ENCODE measurements at places on chromosomes 5 and 9. TPM values are rescaled to one million over a fixed set of nuclear protein-coding genes. Genes with fewer than 3 reads are reported as not detected.

DNA sequence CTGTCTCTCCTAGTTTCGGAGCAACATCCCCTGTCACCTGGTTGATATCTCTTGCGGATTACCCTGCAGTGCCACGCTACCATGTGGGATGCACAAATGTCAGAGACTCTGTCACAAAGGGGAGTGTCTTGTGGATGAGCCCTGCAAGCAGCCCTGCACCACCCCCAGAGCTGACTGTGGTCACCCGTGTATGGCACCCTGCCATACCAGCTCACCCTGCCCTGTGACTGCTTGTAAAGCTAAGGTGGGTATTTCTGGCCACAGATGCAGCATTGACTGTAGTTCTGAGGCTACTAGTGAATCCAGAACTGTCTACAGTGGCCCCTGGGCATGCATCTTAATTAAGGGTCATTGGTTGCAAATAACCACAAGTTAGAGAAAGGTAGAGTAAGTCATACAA lies 50.8 kb downstream of the AQP7 start:
- peak; percentile 48 for DNase-seq

GRCh38 chr5:96144289-96144688 lies 182.6 kb upstream of the ELL2 start:
- DNase-seq: no peak

GRCh38 chr5:20476016-20476415 lies 488.0 kb upstream of the CDH18 start:
- DNase-seq: no peak

GRCh38 chr9:114813717-114814418 lies 8.0 kb upstream of the TNFSF15 start:
- no peak for DNase-seq

The ZNF366 gene
- 8.1 TPM for total RNA-seq

- DNase-seq: no peak
Measured at GRCh38 chr9:969310-970150, 6.9 kb upstream of the DMRT3 start.

The AMBP gene
- total RNA-seq: 0.81 TPM

- DNase-seq: no peak
Measured at GRCh38 chr9:131657037-131657377, 82.9 kb downstream of the RAPGEF1 start.

The SLC12A7 gene
- 72.7 TPM for total RNA-seq

GRCh38 chr5:5341531-5342292 lies 80.8 kb upstream of the ICE1 start:
- DNase-seq: no peak

GRCh38 chr5:126911986-126912385 lies 118.4 kb downstream of the MARCHF3 start:
- DNase-seq: no peak

The EDIL3 gene
- total RNA-seq: 6.8 TPM

The RGS7BP gene
- 1.7 TPM for total RNA-seq

- DNase-seq: no peak
Measured at GRCh38 chr9:76628155-76628554, 136.1 kb upstream of the PCA3 start.

DNA sequence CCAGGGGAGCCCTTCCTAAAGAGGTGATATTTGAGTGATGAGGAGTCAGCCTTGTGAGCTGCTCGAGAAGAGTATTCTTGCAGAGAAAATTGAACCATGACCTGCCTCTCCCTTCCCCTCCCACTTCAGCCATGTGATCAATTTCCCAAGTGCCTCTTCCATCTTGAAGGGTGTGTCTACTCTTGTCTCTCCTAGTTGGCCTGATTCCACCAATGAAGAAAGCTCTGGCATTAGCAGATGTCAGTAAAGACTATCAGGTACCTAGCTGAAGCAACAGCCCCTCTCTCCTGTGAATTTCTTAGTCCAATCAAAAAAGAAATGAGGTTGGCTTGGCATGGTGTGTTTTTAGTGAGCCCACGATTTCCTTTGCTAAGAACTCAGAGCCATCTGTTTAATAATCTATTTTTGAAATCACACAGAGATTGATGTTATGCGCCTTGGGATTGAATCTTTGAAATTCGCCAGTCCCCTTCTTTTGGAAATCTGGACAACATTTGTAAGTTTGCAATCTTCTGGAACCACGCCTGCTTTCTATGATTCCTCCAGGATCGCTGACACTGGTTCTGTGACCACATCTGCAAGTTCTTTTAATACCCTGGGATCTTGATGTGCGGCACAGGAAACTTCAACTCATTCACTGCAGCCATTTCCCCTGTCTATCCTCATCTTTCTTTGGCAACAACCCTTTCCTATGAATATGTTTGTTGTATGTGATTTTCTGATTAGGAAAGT lies 404.6 kb downstream of the DMRT2 start:
- DNase-seq: no peak

The SLC23A1 gene
- total RNA-seq: not detected

DNA sequence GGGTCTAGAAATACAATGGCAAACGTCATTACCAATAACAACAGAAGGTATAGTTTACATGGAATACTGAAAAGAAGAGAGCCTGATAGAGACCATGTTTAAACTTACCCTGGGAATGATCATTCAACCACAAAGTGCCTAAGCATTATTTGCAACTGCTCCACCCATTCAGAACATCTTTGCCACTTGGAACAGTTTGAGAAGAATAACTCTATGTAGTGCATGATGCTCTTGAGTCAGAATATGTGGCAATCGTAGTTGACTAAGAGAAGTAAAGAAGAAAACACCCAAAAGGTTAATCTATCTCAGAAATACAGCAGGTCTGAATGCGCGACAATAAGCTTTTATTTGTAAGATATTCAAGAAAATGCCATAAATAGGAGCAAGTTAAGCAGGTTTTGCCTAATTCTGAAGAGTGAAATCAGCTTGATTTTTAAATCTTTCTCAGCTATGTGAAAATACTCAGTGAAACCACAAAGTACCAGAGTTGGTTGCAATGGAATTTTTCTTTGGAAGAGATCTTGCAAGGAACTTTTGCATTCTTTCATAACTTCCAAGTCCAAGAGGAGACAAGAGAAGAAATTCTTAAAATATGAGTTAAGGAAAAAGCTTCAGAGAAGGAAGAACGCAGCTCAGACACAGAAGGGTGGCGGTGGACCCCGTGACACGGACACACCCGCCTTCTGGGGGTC lies 64.3 kb downstream of the HABP4 start:
- no peak for DNase-seq

GRCh38 chr5:61621202-61621650 lies 289.2 kb downstream of the ZSWIM6 start:
- DNase-seq: peak; percentile 63

GRCh38 chr9:95085861-95086563 lies 231.5 kb downstream of the FANCC start:
- DNase-seq: peak; percentile 71

GRCh38 chr5:132265336-132266030 lies 8.0 kb downstream of the PDLIM4 start:
- peak; percentile 77 for DNase-seq

The CARD6 gene
- total RNA-seq: 9.1 TPM

The FAM163B gene
- total RNA-seq: 1.2 TPM

GRCh38 chr5:171841984-171842776 lies 56.6 kb downstream of the SMIM23 start:
- no peak for DNase-seq

The C9orf50 gene
- total RNA-seq: 0.20 TPM

DNA sequence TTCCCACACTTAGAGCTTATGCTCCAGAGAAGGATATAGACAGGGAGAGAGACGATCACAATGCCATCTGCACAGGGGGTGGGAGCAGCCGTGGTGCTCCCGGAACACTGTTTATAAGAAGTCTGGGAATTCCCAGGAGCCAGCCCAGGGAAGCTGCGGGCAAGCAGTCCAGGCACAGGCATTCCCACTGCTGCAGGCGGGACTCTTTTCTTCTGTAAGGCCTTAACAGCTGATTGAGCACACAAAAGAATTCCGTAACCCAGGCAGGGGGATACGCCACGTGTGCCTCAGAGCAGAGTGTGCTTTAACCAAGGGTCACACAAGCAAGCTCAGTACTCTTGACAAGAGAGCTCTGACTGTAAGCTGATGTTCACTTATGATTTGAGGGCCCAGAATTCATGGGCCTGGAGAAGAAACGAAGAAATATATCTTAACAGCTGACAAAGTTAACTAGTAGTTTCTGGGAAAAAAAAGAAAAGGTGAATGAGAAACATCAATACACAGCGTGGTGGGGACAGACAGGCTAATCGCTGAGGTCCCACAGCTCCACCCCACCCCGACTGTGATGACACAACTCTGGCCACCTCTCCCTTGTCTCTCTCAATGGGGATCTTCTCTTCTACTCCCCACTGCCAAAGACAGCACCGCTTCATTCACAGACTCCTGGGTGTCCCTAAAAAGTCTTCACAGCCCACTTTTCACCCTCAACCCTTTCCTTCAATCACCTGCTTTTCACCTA lies 85.9 kb upstream of the SIMC1 start:
- no peak for DNase-seq

DNA sequence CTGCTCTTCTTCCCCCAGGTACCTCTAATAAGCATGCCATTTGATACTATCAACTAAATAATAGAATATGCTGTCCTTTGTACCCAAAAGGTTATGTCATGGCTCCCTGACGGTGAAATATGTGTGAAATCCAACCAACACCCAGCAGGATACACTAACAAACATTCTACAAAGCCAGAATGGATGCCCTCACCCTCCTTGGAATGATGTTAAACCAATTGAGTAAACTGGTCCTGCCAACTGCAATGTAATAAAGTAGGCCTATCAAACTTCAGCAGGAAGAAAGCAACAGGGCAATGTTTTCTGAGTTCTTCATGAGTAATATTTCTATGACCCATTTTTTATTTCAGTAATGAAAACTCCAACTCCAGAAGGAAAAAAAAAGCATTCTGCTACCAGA lies 24.9 kb downstream of the RGMB start:
- DNase-seq: no peak

DNA sequence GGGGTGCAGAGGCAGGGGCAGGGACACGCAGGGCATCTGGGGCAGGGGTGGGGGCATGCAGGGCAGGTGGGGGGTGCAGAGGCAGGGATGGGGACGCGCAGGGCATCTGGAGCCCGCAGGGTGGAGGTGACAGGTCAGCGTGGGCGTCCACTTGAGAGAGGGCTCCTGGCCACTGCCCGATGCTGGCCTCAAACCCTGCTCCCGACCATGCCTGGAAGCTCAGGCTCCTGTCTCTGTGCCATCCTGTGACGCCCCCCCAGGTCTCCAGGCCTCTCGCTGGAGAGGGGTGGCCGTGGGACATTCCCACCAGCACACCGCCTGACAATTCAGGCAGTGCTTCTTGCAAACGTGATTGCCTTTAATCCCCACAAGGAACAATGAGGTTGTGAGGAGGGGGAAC lies 33.0 kb downstream of the ZDHHC11B start:
- DNase-seq: no peak

DNA sequence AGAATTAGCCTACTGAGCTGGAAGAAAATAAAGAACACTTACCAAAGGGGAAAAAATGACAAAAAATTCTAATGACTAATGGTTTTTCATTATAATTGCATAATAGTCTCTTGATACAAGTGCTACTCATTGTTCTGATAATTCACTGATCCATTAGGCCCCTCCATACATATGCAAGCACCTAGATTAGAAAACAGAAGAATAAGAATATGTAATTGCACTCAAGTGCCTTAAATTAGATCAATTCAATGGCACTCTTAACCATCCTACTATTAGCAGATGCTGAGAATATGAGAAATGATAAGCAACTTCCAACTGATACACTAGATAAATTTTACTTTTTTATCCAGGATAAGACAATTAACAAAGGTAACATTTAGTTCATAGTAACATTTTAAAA lies 440.9 kb upstream of the C9orf72 start:
- no peak for DNase-seq

DNA sequence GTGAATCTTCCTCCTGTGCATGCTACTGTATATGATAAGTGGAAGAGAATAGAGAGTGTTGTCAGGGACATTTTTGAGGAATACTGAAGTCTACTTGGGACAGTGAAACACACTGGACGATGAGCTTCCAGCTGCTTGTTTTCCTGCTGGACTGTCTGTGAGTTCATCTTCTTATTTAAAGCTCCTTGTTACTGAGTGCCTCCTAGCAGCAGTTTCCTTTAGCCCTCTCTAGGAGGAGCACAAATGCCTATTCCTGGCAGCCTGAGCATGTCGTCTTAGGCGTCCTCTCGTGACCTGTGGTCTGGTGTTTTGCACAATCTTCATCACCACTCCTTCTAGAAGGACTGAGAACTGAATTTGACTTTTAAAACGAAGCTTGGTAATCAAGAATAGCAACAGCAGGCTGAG lies 43.8 kb downstream of the ANKRD33B start:
- DNase-seq: peak; percentile 60

The ZBED3 gene
- 10.9 TPM for total RNA-seq

The DPM2 gene
- total RNA-seq: 16.6 TPM

- no peak for DNase-seq
Measured at GRCh38 chr5:140483055-140483454, 64.4 kb upstream of the EIF4EBP3 start.

The IL13 gene
- total RNA-seq: not detected

DNA sequence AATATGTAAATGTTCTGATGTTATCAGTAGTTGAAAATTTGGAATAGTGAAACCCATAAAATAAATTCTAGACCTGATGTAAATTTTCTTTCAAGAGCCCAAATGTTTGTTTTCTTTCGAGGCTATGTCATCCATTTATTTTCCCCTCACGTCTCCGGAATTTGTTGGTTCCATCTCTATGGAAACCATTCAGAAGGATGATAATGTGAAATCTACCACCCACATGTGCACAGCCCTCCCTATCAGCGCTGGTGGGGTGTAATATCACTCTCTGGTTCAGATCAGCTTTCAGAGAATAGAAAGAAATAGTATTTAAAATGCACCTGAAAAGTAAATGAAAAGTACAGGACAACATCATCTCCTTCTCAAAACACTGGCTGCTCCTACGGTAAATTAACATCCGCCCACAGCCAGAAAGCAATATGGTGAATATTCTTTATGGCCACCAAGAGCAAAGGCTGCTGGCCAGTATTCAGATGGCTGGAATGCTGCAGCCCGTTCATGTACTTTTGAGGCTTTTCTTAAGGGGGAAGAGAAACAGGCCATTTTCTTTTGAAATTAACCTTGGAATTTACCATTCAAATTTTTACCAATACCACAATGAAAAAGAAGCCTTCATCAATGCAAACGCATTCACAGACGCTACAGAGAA lies 28.5 kb downstream of the GLDC start:
- no peak for DNase-seq

The PSD2 gene
- total RNA-seq: not detected

GRCh38 chr9:105158898-105159297 lies 85.6 kb upstream of the SLC44A1 start:
- DNase-seq: no peak

The PCDHA4 gene
- total RNA-seq: not detected

- no peak for DNase-seq
Measured at GRCh38 chr9:27485158-27485557, 38.9 kb upstream of the IFNK start.

- no peak for DNase-seq
Measured at GRCh38 chr5:44884036-44884435, 75.3 kb downstream of the MRPS30 start.

GRCh38 chr9:92384375-92384774 lies 20.0 kb downstream of the OGN start:
- DNase-seq: no peak

GRCh38 chr5:169744336-169744735 lies 107.3 kb downstream of the DOCK2 start:
- DNase-seq: no peak

The LRRC70 gene
- 2.1 TPM for total RNA-seq
